ENCODE measurements at places on chromosomes 4 and X.

- peak; percentile 88 for DNase-seq
Observed at GRCh38 chrX:9562851-9563250, 98.0 kb downstream of the TBL1X start.

DNA sequence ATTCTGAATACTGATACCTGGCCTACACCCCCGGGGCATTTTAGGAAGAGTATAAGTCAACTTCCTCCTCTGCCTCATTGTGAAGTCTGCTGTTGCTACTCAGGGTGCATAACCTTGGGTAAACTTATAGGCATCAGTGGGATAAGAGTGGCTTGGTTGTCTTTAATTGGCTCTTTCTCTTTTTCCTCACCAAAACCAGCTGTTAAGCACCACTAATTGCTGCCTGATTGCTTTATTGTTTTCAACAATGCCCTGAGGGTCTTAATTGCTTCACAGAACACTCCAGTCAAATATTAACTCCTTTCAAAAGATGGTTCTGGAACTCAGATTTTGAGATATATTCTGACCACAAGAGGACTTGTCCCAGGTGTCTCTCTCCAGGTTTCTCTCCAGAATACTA is 337.0 kb upstream of the MAGEB16 start:
- no peak for DNase-seq

DNA sequence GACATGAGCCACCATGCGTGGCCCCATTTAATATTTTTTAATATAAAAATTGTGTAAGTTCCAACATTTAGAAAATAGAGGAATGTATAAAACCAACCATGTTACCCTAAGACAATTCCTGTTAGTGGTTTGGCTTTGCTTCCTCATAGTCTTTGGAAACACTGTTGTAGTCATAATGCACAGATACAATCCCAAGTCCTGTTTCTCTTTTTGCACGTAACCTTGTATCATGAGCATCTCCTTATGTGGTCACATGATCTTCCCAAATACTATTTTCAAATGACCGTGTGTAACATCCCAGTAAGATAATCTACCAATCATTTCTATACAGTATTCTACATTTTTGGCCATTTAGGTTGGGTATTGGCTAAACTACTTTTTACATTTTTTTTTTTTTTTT is 13.9 kb upstream of the RHOH start:
- no peak for DNase-seq

DNA sequence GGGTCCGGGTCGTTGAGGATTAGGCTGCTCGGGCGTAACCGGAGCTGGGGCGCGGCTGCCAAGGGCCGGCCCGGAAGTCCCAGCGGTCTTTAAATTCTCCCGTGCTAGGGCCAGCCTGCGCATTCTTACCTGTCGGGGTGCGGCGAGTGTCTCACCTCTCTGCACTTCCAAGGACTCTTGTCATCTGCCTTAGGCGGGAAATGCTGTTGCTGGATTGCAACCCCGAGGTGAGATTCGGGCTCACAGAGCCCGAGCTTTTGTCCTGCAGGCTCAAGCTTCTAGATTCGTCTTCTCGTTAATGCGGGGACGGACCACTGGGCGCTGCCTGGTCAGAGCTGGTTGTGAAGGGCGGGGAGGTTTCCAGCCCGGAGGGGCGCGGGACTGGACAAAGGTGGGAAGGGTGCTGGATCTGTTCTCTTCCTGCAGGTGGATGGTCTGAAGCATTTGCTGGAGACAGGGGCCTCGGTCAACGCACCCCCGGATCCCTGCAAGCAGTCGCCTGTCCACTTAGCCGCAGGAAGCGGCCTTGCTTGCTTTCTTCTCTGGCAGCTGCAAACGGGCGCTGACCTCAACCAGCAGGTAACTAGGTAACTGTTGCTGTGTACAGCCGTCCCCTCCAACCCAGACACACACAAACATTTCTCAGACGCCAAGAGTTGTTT is at the start of gene ANKRD37:
Gene ANKRD37, plus strand, starts transcription at position 118 of the 662 bp plus-strand sequence. Its CDS starts 83 bp downstream, at position 201.
- DNase-seq: no peak

DNA sequence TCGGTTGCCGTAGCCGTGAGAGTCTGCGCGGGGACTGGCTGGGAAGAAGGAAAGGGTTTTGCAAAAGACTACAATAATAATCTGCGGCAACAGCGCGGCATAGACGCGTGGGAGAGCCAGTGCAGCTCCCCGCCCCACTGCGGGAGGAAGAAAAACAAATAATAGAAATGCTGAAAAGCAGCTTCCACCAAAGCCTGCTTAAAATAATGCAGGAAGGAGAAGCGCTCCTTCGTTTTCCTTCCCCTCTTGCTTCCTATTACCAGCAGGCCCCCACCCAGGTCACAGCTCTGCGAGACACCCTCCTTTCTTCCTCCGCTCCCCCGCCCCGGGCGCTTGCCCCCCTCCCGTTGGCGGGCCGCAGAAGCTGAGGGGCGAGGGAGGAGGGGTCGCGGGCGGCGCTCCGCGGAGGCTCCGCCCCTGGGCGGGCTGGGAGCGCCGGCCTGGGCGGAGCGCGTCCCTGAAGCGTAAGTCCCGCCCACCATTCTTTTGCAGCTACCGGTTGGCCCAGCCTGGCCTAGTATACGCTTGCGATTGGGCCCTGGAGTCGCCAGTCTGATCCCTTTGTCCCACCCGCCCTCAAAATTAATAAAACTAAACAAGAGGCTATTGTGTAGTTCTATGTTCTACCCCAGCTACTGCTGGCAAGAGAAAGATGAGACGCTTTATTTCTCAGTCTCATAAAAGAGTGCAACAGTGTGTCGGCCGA is 636 bp upstream of the AMOT start:
- peak; percentile 34 for DNase-seq

GRCh38 chrX:109266034-109266433 is 215.9 kb downstream of the GUCY2F start:
- DNase-seq: no peak

DNA sequence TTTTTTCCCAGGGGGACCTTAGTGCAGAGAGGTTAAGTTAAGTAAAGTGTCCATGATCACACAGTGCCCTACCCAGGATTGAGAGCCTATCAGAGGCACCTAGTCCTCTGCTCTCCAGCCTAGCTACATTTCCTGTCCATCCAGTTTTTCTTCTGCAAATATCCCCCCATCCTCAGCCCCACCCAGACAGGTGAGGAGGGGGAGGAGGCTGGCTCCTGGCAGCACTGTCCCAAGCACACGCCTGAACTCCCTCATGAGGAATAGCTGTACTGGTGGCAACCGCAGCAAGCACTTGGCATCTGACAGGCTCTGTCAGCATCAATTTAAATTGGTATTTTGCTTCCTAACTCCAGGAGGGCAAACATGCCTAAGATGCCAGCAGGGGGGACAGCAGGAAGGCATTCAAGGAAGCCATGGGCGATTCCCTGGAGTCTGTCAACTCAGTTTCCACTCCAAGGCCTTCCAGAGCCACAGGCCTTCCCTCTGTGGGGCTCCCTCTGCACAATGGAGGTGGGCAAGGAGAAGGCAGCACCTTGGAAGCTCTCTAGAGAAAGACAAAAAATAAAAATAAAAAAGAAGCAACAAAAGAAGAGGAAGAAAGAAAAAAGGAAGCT is 6.4 kb upstream of the FRMPD3 start:
- DNase-seq: no peak

GRCh38 chr4:1060121-1060520 is 48.7 kb downstream of the FGFRL1 start:
- no peak for DNase-seq

DNA sequence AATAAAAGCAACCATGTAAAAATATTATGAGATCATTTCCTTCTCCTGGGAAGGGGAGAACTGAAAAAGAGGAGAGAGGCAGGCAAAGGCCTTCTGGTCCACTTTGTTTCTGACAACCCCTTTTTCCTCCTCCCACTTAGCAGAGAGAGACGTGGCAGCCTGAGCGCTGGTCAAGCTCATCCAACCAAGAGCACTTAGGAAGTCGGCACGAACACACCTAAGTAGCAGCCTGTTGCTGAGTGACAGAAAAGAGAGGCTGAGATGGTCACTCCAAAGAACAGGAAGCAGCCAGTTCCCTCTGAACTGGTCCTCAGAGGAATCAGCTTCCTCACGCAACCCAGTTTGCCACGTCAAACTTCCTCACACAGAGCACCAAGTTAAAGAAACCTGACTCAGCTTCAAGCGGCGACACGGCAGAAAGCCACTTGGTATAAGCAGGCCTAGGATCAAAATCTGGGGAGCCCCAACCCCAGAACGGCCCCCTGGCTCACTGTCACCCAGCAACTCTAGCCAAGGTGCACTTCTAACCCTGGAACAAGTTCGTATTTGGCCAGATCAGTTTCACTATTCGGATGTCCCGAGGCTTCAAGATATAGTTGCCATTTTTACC is 861 bp downstream of the SEC24D start:
- peak; percentile 89 for DNase-seq

DNA sequence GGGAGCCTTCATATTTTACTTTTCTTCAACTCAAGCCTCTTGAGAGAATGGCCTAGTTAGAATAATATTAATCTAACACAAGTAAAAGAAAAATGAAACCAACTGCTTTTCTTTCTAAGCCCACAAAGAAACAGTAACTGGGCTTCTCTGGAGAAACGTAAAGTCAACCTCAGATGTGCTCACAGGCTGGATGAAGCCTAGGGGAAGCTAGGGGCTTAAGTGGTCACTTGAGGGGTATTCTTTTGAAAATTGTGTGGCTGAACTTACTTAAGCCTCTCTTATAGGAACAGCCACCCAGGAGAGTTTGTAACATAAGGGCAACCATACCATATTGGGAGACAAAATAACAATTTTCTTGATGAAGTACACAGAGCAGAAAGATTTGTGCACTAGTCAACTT is 279.0 kb downstream of the SPRY1 start:
- DNase-seq: no peak

GRCh38 chr4:7880683-7881082 is 59.0 kb downstream of the AFAP1 start:
- DNase-seq: no peak

- DNase-seq: no peak
Observed at GRCh38 chr4:119050527-119051090, 85.0 kb upstream of the MYOZ2 start.

- no peak for DNase-seq
Observed at GRCh38 chr4:102612824-102613366, 111.7 kb downstream of the NFKB1 start.

DNA sequence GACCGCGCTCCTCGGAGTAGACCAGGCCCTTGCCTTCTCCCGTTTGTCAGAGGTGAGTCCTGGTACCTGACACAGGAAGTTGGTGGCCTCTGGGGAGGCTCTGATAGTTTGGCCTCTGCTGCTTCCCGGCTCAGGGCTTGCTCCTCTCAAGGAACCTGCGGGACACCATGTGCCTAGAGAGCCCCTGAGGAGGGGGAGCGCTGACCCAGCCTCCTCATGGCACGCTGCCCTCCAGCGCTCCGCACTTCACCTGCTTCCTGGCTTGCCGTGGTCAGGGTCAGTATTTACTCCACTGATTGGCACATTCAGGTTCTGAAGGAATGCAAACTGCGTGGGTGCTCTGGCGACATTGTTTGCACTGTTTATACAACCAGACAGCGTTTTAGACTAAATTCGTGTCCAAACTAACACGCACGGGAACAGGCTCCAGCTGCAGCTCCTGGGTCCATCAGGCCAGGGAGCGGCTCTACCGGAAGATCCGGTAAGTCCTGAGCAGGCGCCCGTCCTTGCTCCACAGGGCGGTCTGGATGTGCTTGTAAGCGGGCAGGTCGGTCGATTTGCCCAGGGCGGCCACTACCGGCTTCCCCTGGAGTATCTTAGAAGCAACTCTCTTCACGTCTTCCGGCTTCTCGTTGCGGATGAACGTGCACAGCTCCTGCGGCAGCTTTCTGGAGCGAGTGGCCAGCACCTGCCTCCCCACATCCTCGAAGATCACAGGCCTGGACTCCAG is 121.6 kb upstream of the GRID2 start:
- DNase-seq: no peak

DNA sequence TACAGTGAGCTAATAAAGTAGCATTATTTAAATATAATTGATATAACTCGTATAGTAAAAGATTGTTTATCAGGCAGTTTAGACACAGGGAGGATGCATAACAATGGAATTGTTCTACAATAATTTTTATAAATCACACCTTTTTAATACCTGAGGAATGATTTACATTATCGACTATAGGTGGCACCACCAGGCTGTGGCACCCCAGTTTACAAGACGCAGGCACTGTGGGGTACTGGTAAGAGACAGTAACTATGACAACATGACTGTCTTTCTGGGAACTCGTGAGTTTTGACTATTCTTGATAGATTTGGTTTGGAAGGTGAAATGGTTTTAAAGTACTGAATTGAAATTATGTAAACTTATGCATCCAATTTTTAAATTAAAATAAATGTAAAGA is 27.1 kb upstream of the STBD1 start:
- DNase-seq: peak; percentile 16

- DNase-seq: peak; percentile 50
Observed at GRCh38 chrX:13506574-13506973, 62.8 kb upstream of the EGFL6 start.

DNA sequence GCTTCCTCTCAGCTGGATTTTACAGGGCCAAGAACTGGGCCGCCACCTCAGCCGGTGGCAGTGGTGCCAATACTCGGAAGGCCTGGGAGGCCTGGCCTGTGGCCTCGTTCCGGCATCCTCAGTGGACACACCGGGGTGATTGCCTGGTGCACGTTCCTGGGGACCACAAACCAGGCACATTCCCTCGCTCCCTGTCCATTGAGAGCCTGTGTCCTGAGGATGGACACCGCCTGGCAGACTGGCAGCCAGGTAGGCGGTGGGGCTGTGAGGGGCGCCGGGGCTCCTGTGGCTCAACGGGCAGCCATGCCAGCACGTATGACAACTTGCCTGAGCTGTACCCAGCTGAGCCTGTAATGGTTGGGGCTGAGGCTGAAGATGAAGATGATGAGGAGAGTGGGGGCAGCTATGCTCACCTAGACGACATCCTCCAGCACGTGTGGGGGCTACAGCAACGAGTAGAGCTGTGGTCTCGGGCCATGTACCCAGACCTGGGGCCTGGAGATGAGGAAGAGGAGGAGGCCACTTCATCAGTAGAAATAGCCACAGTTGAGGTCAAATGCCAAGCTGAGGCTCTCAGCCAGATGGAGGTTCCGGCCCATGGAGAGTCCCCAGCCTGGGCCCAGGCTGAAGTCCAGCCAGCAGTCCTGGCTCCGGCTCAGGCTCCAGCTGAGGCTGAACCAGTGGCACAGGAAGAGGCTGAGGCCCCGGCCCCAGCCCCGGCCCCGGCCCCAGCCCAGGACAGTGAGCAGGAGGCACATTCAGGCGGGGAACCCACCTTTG is 70.4 kb downstream of the STARD8 start:
- no peak for DNase-seq

DNA sequence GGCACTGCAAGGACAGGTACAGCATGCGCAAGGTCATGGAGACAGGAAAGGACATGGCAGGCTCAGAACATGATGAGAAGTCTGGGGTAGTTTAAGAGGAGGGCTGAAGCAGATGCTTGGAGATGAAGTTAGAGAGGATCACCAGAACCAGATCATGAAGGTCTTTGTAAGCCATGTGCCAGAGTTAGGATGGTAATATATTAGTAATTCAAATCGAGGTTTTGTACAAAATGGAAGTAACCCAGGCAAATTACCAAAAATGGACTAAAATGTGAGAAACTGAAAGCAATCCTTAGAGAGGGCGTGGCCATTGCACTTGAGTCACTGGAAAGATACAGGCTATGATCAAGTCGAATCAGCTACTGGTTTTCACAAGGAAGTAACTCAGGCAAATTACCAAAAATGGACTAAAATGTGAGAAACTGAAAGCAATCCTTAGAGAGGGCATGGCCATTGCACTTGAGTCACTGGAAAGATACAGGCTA is 13.5 kb downstream of the RXFP1 start:
- DNase-seq: peak; percentile 68
